SIG-M5 (cell line): ENCODE measurements at places on chromosomes 6 and 20.

GRCh38 chr6:69868961-69869360 is 2.6 kb downstream of the COL19A1 start:
- no peak for DNase-seq

GRCh38 chr6:105326833-105327770 is 75.8 kb downstream of the PREP start:
- no peak for DNase-seq

GRCh38 chr6:131036601-131037000 is 26.4 kb downstream of the EPB41L2 start:
- DNase-seq: no peak

GRCh38 chr6:25652007-25652515 is at the start of gene SCGN:
Gene SCGN (plus strand): TSS chr6:25652215. CDS start chr6:25652404, 189 bp downstream.
- DNase-seq: no peak

DNA sequence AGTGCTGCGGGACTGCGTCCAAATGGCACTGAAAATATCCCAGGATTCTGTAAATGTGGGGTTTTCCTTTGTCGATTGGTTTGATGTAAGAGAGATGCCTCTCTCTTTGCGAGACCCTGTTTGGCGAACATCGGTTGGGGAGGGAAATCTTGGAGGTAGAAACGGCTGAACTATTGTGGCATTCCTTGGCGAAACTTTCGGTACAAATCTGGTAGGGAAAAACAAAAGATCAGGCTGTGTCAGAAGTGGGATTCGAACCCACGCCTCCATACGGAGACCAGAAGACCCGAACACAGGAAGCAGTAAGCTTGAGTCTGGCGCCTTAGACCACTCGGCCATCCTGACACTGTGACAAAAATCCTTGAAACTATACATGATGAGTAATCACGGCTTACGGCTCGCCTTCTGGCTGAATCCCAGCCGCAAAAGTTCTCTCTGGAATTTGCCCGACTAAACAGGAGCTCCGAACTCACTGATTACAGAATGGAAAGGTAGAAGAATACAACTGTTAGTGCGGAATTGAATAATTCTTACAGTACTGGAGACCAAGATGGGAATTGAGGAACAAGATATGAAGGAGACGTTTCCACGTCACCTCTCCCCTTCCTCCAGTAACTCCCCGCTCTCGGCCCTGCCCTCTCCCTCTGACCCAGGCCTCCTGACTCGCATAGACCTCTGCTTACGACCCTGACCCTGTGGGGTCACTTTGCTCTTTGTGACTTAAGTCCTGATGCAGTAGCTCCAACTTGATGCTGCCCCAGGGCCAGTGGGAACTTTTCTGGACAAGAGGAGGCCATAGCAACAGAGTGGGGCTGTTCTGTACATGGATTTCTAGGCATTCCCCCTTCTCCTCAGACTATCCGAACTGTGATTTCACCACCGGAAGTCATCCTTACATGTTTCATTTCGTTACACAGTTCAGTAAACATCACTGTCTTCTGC is 132.8 kb upstream of the ZNF184 start:
- no peak for DNase-seq

DNA sequence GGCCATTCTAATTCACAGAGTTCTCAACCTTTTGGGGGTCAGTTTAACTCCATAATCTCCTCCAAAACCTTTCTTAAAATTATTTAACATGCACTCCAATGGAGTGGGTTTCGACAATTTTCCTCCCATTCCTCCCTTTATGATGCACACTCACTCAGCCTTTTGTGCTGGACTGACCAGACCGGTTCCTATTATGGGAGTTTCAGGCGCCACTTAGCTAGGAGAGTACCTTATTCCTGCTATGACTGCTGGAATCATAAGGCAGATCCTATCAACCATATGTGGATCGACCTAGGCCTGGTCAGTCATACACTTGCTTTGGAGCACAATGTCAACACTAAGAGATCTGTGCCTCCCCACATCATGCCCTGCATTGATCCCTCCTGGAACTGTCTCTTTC is 63.9 kb upstream of the MOCS1 start:
- no peak for DNase-seq
